ENCODE measurements at places on chromosomes 6 and 20.

GRCh38 chr20:12177657-12178293 is 260.1 kb downstream of the BTBD3 start:
- no peak for DNase-seq

GRCh38 chr6:87182321-87182720 is 27.0 kb downstream of the ZNF292 start:
- no peak for DNase-seq

- peak; percentile 83 for DNase-seq
Observed at GRCh38 chr6:11496152-11497060, 41.1 kb upstream of the TMEM170B start.

GRCh38 chr6:26286168-26286877 is 78.7 kb upstream of the BTN3A2 start:
- peak; percentile 78 for DNase-seq

- DNase-seq = no peak
Observed at GRCh38 chr20:62676976-62677375, 31.7 kb upstream of the NTSR1 start.

- no peak for DNase-seq
Observed at GRCh38 chr20:47164140-47164539, 192.4 kb downstream of the ZMYND8 start.

DNA sequence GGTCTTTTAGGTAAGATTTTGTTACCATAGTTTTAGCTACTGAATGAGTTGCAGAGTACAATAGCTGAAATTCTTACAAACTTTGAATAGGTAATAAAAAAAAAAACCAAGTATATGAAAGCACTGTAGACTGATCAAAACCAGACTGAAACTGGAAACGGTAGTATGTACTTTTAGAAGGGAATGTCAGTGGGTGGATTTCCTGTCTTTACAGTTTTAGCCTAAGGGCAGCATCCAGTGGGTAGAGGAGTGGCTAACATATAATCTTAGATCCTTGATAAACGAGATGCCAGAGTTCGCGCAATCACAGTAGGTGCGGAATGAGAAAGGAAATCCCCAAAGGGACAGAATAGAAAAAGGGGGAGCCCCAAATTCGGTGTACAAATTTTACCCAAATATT is 385.9 kb upstream of the RUNX2 start:
- no peak for DNase-seq

GRCh38 chr6:36979347-36979742 is 6.7 kb downstream of the MTCH1 start:
- no peak for DNase-seq

- DNase-seq = peak; percentile 71
Observed at GRCh38 chr6:33744001-33744848, 2.5 kb downstream of the IP6K3 start.

DNA sequence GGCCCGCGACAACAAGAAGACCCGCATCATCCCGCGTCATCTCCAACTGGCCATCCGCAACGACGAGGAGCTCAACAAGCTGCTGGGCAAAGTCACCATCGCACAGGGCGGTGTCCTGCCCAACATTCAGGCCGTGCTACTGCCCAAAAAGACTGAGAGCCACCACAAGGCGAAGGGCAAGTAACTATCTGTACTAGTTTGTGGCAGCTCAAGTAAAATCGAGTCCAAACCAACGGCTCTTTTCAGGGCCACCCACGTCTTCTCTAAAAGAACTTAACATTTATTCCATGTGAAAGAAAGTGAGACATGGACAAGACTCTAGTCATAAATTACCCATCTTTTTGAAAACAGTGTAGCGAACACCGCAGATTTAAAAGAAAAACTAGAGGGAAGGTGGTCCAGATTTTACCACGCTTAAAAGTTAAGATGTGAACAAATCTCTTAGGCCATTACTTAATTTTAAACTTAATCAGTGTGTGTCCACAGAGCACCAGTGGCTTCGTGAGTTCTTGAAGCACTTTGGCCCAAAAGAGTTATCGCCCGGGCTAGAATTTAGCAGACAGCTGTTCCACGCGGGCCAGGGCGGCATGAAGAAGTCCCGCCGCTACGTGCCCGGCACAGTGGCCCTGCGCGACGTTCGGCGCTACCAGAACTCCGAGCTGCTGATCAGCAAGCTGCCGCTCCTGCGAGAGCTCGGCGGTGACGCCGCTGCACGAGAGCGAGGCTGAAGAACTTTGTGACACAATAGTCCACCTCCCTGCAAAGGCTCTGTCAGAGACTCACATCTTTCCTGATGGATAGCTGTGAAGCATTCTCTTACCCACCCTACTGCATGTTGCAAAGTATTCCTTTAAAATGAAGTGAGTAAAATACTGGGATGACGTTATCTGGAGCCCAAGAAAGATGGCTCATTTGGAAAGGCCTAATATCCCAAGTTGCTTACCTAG is 113.9 kb upstream of the PRSS16 start:
- peak; percentile 91 for DNase-seq

DNA sequence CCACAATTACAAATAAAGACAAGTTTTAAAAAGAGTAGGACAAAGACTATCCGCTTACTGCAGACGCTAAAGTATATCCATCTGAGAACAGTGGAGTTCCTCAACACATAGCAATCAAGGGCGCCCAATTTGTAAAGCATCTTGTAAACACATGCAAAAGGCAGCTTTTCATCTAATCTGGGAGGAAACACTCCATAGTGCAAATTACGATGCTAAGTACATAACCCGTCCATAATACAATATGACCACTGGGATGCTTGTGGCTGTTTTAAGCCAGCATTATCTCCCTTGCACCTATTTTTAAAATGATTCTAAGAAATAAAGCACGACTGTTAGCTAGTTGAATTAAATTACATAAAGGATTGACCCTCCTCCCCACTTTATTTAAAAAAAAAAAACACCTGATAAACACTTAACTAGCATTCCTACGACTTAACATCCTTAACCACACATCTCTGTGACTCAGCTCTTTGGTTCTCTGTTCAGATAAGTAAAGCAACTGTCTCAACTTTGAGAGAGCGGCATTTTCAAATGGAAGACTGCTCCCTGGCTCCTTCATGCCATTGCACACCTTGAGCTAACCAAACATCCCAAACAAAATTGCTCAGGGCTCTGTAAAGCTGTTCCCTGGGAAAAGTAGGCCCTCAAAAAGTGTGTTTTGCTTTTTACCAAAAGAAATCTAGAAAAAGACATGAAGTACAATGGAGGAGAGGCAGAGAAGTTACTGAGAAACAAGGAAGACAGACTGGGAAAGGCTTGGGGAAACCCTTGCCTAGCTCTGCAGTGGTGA is 14.2 kb downstream of the SLC22A23 start:
- DNase-seq = no peak

GRCh38 chr6:31900917-31901414 is 920 bp downstream of the ZBTB12 start:
- no peak for DNase-seq

DNA sequence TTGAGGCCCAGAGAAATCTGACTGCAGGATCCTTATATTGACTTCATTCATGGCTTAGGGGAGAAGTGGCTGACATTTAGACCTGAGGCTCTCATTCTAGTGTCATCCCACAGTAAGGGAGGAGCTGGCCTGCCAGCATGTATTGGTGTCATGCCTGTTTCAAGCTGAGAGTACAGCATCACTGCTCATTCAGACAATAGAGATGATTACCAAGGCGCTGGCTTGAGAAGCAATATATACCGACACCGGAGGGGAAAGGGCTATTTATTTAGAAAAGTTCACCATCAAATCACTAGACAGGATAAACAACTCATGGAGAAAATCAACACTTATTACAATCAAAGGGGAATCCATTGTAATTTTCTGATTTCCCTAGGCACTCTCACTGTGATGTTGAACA is 84.4 kb upstream of the HDAC2 start:
- DNase-seq = no peak

DNA sequence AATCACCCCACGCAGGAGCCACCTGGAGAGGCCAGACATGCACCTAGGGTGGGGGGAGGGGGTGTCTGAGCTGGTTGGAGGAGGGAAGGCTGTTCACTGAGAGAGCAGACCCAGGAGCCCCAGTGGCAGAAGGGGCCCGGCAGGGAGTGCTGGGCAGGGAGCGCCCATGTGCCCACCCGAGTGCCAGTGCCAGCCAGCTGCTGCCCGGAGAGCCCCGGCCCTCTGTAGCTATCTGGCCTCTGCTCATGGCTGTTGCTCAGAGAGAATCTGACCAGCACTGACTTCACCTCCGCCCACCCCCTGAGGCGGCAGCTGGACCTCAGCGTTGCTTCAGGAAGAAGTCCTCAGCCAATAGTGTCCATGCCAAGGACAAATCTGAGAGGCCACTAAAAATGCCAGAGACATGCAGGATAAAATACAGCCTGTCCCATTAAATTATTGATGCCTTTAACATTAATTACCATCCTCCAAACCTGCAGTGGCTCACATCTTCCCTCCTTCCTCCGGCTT is 22.8 kb downstream of the SLC17A9 start:
- no peak for DNase-seq

DNA sequence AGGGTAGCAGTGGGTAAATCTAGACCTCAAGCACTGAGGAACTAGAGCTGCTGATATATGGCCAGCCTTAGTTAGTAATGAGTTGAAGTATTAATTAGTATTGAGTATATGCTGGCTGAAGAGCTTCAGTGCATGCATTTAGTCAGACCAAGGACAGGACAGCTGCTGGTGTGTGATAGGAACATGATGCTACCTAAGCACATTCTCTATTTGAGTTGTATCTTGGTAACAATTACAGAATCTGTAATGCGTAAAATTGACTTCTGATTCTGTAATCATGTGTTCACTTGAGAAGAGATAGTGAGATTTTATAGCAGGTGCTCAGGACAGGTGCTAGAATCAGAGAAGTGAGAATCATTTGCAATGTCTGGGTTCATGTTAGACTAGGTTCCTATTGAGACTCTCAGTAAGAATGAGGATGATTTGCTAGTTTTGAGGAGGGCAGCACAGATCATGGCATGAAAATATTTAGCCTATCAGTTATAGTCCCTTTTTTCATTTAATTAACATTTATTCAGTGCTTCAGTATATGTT is 369.4 kb upstream of the HS3ST5 start:
- DNase-seq = no peak

DNA sequence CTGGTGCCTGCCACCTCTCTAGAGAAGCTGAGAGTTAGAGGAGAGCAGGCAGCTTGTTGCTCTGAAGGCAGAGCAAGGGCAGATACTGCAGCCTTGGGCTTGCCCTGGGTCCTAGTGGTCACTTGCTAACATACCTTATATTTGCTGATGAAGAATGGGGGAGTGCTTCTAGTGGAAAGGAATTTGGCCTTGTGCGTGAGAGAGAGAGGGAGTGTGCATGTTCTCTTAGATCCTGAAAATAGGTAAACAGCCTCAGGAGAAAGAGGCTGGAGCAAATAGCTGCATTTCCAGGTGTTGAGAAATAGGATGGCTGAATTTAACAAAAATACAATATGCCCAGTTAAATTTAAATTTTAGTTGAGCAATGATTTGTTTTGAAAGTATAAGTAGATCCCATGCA is 724.5 kb upstream of the FLRT3 start:
- no peak for DNase-seq

GRCh38 chr6:132101535-132101934 is 150.4 kb upstream of the CCN2 start:
- no peak for DNase-seq

- no peak for DNase-seq
Observed at GRCh38 chr6:114008331-114008730, 37.4 kb upstream of the HDAC2 start.

GRCh38 chr6:2632368-2632767 is 118.4 kb downstream of the MYLK4 start:
- DNase-seq = peak; percentile 39

- DNase-seq = no peak
Observed at GRCh38 chr20:23195636-23196035, 109.5 kb upstream of the CD93 start.

GRCh38 chr6:10542213-10542612 is 21.1 kb downstream of the GCNT2 start:
- no peak for DNase-seq

DNA sequence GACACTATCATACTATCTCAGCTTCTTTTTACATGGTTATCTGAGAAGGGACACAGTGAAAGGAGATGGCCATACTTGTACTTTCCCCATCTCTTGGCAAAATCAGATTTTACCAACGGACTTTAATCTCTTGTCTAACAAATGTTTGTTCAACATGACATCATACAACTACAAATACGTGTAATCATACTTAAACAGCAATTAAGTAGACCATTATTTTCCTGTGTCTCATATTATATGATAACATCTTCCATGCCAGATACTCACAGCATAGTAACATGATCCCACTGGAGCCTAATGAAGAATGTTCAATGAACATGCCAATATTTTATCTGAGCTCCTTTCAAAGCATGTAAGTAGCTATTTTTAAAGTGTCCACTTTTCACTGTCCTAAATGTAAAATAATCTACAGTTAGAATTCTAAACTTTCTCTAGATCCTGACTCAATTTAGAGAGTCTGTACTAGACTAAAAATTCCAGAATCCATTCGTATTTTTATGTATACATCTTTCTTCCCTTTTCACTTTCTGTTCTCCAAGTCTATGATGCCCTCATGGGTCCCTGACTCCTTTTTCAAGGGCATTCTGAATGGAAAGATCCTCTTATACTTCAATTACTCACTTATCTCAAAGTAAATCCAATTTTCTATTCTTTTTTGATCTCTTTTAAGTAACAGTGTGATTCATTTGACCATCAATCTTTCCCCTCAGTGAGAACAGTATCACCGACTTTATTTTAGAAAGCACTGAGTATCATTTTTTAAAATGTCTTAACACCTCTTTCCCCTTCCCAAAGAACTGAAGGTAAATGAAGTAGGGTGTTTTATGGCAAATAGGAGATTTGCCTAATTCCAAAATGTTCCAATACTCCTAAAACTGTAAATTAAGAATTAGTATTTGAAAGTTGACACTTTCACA is 133.5 kb downstream of the CDK19 start:
- DNase-seq = no peak

DNA sequence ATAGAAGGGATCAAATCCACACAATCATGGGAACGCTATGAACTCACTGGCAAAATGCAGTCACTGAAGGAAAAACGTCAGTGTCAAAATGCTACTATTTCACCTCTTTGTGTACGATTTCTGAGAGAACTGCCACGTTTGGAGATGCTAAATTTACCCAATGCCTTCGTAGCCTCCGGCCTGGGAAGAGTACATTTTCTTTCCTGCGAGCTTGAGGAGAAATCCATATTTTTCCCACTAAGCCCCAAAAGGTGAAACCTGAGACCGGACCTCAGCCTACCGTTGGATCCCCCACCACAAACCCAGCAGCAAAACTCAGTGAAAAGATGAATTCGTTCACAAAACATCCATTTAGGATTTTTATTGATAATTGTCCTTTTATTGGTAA is 131.7 kb downstream of the GPX5 start:
- no peak for DNase-seq

All from RPMI8226 (cell line).